ENCODE measurements at places on chromosomes 7 and 10.

GRCh38 chr10:91191584-91191919 lies 28.9 kb upstream of the PCGF5 start:
- DNase-seq: no peak

DNA sequence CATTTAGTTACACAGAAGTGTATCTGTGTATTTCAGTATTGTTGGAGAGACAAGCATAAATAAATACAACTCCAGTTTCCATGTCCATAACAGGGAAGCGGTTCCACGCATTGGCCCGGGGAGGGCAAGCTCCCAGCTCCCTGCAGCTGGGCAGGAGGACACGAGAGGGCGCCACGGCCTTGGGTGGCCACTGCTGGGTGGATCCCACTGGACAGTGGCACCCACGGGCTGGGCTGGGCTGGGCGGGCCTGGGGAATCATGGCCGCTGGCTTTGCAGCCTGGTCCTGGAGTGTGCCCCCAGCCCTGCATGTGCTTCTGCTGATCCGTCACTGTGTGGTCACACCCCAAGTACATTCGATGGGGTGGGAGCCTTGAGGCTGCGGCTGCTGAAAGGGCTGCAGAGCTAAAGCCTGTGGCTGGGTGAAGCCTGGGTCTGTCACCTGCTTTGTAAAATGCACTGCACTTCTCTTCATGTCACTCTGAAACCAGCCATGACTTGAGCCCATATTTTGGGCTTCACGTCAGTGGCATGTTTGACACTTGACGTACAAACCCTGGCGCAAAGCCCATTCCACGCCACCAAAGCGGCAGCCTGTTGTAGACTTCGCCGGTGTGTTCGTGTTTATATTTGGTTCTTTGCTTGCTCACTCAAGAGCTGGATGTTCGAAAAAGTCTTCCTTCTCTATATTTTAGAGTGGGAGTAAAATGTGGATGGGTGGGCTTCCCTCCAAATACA lies 27.5 kb downstream of the LRRC27 start:
- no peak for DNase-seq

GRCh38 chr7:132225216-132226030 lies 350.8 kb downstream of the PLXNA4 start:
- DNase-seq: no peak

DNA sequence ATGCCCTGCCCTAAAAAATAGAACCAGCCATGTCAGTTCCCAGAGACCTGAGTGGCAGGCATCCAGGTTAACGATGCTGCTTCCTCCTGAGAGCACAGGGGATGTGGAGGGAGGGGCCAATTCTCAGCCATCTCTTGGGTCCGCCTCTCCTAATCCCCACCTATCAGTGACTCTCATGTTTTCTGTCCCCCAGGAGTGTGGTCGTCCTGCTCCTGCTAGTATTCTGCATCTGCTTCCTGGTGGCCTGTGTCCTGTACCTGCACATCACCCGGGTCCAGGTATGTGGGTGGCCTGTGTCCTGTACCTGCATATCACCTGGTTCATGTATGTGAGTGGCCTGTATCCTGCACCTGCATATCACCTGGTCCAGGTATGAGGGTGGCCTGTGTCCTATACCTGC lies 105.3 kb downstream of the ADCY1 start:
- DNase-seq: no peak

DNA sequence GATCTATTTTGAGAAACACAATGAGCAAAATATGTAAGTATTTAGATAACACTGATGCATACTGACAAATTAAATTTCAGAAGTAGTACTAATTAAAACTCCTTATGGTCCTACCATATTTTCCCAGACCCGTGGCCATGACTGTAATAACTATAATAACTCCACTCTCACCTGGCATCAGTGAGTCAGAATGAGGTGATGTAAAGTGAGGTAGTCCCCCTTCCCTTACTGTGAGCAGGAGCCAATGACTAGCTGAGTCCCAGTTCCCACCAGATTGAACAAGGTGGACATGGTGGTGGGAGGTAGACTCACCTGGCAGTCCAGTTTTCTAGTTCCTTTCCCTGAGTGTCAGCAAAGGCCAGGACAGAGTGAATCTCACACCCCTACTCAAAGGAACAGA lies 630.5 kb upstream of the IGFBP3 start:
- no peak for DNase-seq

DNA sequence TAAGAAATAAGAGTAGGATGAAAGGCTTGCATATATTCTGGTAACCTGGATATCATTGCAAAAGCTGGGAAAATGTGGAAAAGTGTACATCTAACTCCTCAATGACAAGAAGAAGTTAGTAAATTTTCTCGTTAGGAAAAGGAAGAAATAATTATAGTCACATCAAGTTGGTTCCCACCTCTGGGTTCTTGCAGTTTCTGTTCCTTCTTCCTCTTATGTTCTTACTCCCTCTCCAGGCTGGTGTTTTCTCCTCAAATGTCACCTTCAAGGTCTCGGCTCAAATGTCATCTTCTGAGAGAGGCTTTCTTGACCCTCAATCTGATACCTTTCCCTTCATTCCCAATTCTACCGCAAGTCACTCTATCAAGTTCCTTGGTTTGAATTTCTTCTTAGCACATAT lies 64.4 kb downstream of the ENTPD1 start:
- DNase-seq: no peak

- no peak for DNase-seq
Observed at GRCh38 chr7:141709318-141709717, 1.2 kb downstream of the WEE2 start.

DNA sequence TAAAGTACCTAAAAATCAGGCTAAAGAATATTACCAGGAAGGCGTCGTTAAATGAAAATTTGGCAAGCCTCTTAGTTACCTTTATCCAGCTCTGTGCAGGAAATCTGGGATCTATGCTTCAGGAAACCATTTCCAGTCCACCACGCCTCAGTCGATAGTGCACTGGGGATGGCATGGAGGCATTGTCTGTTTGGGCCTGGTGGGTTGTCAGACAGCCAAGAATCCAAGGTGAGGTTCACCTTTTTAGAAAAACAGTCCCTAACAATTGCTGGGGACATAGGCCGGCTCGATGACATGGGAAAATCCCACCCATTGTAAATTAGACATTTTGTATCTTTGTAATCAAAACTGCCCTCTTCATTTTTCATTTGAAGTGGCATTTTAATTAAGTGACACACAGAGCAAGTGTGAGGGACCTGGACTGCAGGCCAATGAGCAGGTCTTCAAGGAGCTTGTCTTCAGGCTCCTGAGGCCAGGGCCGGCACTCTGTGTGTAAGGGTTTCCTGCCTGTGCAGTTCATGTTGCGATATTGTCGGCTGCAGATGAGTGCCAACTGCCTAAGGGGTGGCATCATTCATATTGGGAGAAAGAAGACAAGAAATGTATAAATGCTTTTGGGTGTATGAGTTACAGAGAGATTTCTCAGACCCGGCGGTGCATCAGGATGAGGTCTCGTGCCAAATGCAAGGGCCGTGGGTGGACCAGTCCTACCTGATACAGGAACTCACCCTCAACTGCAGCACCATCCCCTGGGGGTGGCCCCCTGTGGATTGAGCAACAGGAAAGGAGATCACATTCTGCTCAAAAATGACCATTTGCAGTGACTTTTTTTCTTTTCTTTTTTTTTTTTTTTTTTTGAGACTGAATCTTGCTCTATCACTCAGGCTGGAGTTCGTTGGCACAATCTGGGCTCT lies 80.8 kb downstream of the PTPRE start:
- no peak for DNase-seq

- DNase-seq: no peak
Observed at GRCh38 chr10:110619514-110620397, 24.4 kb upstream of the RBM20 start.

GRCh38 chr7:148385009-148385682 lies 205.4 kb upstream of the C7orf33 start:
- DNase-seq: no peak

DNA sequence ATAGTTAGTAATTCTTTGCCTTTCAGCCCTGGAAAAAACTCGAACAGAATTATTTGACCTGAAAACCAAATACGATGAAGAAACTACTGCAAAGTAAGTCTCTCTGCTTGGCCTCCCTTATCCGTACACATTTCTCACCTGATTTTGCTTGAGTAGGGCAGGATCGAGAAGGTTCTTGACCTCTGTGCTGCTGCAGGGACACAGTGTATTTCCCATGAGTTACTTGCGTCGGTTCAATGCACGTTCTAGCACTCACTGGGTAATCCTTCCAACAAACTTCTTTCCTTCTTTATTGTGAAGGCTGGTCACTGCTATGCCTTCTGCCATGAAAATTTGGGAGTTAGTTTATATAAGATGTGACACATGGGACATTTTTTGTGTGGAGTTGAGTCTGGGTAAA lies 171.5 kb upstream of the SH2B2 start:
- no peak for DNase-seq

DNA sequence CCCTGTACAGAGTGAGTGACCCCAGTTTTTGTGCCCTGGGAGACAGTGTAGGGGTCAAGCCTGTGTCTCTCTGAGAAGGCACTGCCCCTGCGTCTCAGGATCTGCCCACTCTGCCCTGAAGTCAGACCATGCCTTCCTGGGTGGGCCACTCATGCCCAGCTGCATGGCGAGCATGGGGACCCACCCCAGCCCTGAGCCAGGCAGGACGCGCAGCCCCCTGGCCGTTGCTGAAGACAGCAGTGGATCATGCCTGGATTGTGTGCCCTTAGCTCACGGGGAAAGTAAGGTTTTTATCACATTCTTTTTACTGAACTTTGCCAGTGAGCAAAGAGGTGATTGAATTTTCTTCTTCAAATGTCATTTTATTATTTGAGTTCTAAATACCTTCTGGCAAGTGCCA lies 66.2 kb downstream of the WDR37 start:
- DNase-seq: no peak

GRCh38 chr10:7162331-7162730 lies 248.5 kb downstream of the SFMBT2 start:
- DNase-seq: no peak

- no peak for DNase-seq
Observed at GRCh38 chr10:64458306-64458705, 937.1 kb downstream of the REEP3 start.

DNA sequence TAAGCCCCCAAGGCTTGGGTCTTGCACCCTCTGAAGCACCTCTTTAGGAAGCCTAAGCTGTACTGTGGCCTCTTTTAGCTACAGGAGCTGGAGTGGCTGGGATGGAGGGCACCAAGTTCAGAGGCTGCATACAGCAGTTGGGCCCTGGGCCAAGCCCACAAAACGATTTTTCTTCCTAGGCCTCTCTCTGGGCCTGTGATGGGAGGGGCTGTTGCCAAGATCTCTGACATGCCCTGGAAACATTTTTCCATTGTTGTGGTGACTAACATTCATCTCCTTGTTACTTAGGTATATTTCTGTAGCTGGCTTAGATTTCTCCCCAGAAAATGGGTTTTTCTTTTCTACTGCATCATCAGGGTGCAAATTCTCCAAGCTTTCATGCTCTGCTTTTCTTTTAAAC lies 375.7 kb upstream of the NPSR1 start:
- DNase-seq: no peak

GRCh38 chr7:121046893-121047468 lies 58.5 kb downstream of the CPED1 start:
- DNase-seq: no peak

DNA sequence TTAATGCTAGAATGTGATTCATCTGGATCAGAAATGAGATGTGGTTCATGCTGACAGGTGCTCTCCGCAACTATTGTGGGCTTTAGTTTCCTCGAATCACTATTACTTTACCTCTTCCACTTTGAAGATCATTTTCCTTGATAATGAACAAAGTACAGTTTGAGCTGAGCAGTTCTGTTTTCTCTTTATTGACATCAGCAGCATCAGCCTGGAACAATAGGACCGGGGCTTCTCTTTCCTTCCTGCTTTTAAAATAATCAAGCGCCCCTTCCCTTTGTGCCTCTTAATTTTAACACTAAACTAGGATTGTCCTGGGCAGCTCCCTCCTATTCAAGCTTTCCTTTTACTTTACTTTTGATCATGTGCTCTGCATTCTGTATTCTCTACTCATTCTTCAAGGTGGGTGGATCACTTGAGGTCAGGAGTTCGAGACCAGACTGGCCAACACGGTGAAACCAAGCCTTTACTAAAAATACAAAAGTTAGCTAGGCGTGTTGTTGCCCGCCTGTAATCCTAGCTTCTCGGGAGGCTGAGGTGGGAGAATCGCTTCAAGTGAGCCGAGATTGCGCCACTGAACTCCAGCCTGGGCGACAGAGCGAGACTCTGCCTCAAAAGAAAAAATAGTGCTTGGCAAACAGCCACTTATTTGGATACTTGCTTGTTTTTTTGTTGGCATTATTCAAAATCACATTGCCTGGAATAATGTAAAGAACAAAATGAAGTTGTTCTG lies 67.0 kb upstream of the RHEB start:
- DNase-seq: no peak

DNA sequence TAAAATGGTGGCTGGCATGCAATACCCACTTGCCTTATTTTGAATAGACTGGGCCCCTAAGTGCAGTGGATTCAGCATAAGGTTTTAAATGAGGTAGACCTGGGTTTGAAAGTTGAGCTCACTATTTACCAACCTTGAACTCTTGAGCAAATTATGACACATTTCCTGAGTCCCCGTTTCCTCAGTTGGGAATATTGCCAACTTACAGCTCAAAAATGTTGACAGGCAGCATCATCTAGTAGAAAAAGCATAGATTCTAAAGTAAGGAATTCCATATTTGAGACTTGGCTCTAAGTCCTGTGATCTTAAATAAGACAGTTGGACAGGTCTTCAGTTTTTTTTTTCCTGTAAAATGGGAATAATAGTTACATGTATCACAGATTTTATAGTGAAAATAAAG lies 305.5 kb downstream of the ACTR3B start:
- DNase-seq: no peak

- DNase-seq: no peak
Observed at GRCh38 chr7:15345216-15345615, 216.6 kb downstream of the AGMO start.

DNA sequence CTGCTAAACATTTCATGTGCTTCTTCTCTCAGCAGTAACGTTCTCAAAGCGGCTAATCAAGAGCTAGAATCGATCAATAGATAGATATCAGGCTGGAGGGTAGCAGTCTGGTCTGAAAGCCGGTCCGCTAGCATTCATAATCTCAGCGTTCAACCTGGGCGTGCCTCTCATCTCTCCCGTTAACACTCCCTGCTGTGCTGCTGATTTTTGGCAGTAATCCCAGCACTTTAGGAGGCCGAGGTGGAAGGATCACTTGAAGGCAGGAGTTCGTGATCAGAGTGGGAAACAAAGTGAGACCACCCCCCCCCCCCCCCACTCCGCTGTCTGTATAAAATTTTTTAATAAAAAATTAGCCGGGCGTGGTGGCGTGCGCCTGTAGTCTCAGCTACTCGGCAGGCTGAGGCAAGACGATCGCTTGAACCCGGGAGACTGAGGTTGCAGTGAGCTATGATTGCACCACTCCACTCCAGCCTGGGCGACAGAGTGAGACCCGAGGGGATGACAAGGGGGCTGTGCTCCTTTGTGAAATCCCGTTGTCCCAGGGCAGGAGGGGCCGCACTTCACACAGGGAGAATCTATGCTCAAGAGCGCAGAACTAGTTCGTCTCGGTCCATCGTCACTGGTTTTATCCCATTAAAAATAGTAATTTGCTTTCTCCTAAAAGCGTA lies 624 bp upstream of the CEP55 start:
- DNase-seq: no peak

All from astrocyte of the cerebellum (primary cell).